Stimulated activated CD4-positive, alpha-beta T cell treated with anti-CD3 and anti-CD28 coated beads, Interleukin-15, amount 100 ng/mL, for 24 hours (primary cell): ENCODE measurements at places on chromosomes 12 and 14.

DNA sequence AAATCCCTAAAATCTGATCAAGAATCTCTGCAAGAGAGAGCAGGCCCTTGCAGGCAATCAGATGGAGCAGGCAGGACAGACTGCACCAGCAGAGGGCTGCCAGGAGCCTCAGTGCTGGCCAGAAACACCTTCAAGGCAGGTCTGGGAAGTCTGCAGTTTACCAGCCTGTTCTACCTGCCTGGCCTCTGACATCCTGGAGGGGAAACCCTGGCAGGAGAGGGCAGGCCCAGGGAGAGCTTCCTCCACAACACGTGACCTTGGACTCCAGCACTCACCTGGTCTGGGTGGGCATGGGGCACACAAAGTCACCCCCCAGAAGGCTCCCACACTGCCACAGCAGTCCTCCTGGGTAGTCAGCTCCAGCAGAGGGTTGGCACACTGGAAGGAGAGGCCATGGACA lies 56.0 kb downstream of the ISCA2 start:
- no peak for DNase-seq

GRCh38 chr14:41548666-41549065 lies 58.0 kb upstream of the LRFN5 start:
- DNase-seq = no peak

DNA sequence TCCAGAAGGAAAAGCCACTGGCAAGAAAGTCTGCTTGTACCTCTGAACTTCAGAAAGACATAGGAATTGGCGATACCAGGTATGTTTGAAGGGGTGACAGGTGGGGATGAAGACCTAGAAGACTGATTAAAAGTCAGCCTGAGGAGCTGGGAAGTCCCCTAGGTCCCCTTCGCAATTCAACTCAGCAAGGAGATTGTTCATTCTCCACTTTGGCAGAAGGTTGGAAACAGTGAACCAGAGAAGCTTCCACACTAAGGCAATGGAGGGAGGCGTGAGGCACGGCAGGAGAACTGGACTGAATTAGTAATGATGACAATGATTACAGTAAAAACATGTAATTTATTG lies 240.3 kb upstream of the TMPO start:
- DNase-seq = no peak

DNA sequence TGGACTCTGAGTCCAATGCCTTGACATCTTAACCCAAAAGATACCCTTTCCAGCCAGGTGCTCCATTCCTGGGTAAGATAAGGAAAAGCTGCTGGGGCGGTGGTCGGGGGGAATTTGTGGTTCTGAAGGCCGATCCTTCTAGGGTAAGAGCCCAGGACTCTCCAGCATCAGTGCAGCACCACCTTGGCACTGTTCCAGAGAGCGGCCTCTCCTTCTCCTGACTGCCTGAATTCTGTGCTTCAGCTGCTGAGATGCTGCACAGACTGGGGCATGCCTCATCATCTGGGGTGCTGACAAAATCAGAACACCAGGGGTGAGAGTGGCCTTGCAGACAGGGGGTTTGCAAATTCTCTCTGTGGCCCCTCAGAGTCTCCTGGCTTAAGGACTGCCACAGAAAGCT lies 87.5 kb downstream of the SPTB start:
- no peak for DNase-seq

DNA sequence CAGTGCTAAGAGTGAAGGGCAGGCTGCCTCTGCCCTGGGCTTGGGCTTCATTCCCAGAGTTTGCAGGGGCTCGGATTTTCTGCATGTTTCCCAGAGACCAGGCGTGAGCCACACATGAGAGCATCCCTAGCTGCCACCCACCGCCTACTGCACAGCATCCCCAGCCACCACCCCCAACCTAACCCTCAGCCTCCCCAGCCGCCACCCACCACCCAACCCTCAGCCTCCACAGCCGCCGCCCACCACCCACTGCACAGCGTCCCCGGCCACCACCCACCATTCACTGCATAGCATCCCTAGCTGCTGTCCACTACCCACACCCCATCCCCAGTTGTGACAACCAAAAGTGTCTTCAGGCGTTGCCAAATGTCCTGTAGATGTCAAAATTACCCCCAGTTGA lies 22.6 kb downstream of the FGF6 start:
- DNase-seq = no peak

DNA sequence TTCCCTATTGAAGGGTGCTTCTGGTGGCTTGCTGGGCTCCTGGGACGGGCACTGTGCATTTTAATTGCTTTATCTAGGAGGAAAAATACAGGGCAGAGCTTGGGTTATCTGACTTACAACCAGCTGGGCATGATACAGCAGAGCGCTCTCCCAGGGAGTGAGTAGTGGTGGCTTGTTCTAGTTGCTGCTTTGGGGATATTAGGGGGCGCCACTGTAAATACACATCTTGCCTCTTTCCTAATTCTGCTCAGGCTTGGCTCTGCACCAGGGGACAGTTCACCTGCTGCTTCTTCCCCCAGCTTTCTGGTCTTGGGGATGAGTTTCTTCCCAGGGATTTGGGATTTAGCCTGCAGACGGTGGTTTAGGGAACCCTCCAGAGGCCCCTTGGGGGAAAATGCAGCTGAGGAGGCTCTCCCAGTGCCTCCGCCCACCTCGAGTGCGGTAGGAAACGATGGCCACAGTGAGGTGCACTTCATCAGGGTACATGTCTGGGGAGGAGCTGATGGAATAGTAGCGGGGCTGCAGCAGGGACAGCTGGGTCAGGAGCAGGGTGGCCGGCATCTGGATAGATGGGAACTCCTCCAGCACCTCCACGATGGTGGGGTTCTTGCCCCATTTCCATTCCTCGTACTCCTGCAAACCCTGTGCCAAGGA lies 36.9 kb upstream of the FBXO21 start:
- DNase-seq = no peak

GRCh38 chr12:116050275-116050674 lies 227.2 kb downstream of the MED13L start:
- DNase-seq = no peak

- DNase-seq = peak; percentile 76
Observed at GRCh38 chr14:96100161-96101064, 61.3 kb downstream of the C14orf132 start.

- no peak for DNase-seq
Observed at GRCh38 chr12:53217931-53218307, 10.9 kb upstream of the ITGB7 start.

DNA sequence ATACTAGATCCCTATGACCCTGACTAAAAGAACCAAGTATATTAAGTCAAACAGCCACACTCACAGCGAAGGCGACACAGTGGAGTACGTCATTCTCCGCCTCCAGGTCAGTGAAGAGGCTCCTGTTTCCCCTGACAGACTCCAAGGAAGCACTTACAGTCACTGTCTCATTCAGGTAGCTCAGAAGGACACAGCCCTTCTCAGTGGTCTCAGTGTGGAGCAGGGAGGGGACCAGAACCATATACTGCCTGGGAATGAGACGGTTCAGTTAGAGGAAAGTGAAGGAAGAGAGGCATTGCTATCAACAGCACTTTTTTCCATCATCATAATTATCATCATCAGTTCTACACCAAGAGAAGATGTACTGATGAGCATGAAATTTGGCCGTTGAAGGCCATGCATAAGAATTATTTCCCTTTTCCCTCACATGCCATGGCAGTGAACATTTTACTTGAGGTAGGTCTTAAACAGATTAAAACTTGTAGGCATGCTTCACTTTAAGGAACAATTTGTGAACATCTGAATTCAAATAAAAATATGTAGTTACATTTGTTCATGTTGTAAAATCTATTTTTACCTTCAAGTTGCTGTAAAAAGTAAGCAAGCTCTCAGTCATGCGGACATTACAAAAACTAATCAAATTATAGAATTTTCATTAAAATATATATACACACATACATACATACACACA lies 2.3 kb downstream of the A2M start:
- DNase-seq = no peak
